Cardiac atrium fibroblast (primary cell): ENCODE measurements at places on chromosomes 4 and X. TPM values are rescaled to one million over a fixed set of nuclear protein-coding genes. Genes with fewer than 3 reads are reported as not detected.

NAT8L gene
- total RNA-seq: under 0.01 and 0.36 TPM in 2 replicates

CITED1 gene
- total RNA-seq: not detected in 2 replicates

CASP6 gene
- 9.4 and 12.5 TPM in 2 replicates for total RNA-seq

TRIM2 gene
- 9.7 and 18.0 TPM in 2 replicates for total RNA-seq

CSN1S1 gene
- total RNA-seq: not detected in 2 replicates
